ENCODE measurements at places on chromosomes 13 and 19.

- peak; percentile 61 for DNase-seq
Measured at GRCh38 chr19:7862413-7862951, 11.7 kb downstream of the PRR36 start.

GRCh38 chr19:42466521-42467182, 23.9 kb upstream of the CXCL17 start:
- DNase-seq = no peak

DNA sequence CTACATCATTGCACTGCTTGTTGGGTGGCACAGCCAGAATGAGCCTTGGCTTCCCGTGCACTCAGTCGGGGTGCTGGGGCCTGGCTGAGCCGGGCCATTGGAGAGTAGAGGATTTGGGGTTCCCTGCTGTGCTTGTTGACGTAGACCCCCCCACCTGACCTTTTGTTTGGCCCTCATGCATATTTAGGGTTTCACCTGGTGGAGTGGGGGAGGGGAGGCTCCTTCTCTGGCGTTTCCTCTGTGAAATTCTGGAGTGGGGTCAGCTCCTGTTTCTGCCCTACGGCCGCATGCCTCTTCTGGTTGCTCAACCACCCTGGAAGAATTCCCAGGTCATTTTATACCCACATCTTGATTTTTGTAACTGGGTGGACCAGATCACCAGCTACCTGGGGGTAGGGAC, 82.8 kb downstream of the SIPA1L3 start:
- no peak for DNase-seq

GRCh38 chr13:106691341-106691740, 123.4 kb upstream of the ARGLU1 start:
- no peak for DNase-seq

DNA sequence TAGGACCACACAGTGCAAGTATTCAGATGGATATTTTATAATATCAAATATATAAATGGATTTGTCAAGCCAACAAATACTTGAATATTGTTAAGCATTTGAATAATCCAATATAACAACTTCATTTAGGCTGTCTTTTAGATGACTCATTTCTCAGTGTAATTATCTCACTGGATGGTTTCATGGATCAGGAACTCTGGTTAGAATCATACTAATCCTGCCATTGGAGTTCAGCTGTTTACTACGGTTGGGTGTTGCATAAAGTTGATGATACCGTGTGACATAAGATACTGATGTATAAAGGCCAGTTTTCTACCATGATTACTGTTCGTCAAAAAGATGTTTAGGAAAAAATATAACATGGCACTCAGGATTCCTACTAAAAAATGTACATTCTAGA, 196.3 kb downstream of the TSHZ3 start:
- no peak for DNase-seq

- DNase-seq = no peak
Measured at GRCh38 chr13:28301839-28302238, 163.5 kb downstream of the PAN3 start.

DNA sequence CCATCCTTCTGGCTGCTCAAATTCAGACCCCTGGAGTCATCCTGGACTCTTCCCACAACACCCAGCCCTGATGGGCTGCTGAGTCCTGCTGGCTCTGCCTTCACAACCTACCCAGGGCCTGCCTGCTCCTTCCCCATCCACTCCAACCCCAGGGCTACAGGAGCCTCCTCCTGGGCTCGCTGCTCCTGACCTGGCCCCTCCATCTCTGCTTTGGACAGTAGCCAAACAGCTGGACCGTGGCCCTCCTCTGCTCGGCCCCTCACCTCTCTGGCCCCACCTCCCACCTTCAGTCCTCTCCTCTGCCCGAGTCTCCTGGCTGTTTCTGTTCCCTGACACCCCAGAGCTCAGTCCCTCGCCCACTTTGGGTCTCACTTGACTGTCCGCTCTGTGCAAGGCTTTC, 66.7 kb downstream of the CEBPG start:
- no peak for DNase-seq

GRCh38 chr19:30083701-30084156, 141.7 kb downstream of the URI1 start:
- no peak for DNase-seq

- no peak for DNase-seq
Measured at GRCh38 chr13:110628477-110628793, 13.1 kb downstream of the NAXD start.

DNA sequence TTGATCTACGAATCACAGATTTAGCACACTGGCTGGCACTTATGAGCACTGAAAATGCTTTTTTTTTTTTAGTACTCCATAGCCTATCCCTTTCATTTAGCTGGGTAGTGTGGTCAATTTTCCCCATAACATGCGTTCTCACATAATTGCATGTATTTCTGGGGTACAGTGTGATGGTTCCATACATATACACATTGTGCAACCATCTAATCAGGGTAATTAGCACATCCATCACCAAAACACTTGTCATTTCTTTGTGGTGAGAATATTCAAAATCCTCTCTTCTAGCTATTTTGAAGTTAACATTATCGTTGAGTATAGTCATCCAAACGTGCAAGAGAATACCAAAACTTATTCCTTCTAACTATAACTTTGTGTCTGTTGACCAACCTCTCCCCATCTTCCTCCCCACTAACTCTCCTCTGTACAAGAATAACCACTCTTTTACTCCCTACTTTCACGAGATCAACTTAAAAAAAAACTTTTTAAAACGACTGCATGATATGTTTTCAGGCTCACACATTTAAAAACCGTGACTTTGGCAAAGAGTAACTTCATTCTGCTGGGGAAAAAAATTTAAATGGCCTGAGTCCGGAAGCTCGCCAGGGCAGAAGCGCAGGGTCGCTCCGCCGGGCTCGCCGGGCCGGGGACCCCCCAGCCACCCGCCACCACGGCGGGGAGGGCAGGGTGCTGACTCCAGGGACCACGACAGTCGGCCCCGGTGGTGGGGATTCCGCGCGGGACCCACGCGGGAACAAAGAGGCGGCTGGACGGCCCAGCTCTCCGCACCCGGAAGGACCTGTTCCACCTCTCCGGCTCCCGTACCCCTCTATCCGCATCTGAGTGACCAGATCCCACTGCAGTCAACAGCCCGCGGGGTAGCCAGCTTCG, 868 bp upstream of the UBAC2 start:
- DNase-seq = peak; percentile 19

DNA sequence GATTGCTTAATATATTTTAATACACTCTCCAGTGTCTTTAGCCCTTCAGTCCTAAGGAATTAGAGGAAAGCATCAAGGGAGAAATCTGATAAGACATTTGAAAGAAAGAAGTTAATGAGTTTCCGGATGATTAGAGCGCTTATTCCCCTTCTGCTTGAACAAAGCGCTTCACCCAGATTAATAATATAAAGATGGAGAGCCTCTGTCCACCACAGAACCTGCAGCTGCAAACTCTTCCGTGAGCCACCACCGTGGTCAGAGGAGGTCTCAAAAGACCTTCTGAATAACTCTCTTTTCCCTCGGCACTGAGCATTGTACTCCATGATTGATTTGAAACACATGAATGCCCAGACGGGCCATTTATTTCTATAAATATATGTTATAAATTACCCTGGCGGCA, 14.2 kb upstream of the TUBGCP3 start:
- no peak for DNase-seq

GRCh38 chr13:110484290-110485048, 77.1 kb downstream of the RAB20 start:
- no peak for DNase-seq

DNA sequence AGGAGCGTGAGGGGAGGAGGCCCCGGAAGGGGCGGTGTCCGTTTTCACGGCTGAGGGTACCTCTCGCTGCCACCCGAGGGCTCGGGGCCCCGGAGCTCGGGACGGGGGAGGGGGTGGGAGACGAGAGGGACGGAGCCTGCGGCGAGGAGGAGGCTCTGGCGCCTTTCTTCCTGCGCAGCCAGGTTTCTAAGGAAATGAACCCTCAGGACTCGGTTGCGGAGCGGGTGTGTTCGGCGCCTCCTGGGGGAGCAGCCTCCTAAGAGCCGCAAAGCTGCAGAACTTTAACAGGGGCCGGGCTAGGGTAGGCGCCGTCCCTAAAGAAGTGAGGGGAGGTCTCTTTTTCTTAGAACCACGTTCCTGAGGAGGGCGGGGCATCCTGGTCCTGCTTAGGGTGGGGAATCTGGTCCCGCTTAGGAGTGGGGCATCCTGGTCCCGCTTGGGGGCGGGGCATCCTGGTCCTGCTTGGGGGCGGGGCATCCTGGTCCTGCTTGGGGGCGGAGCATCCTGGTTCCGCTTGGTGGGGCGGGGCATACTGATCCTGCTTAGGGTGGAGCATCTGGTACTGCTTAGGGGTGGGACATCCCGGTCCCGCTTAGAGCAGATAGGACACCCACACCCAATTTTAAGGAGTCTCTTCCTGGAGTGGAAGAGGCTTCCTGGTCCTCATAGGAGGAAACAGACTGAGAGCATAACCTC, 6.2 kb downstream of the SYT5 start:
- DNase-seq = peak; percentile 34

DNA sequence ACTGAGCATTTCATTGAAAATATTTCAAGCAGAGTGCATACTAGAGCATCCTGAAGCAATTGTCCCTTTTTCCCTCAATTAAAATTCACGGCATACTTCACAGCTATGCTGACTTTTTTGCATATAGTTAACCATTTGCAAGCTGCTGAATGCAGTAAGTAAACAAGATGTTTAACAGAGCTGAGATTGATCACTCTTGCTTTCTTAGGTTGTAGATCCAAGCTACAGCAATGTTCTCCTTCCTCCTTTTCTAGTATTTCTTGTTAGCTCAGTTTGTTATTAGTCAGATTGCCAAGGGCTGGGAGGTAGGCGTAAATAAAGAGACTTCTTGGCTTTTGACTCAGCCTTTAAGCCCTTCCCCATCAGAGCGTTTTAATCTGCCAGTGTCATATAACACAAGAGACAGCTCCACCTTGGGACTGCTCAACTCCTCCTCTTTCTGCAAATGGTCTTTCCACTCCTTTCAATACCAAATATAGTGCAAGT, at the start of gene SLITRK6:
Gene SLITRK6, minus strand, starts transcription at position 323 of the 486 bp plus-strand sequence. CDS start 2,911 bp downstream, outside the sequence.
- DNase-seq = no peak

DNA sequence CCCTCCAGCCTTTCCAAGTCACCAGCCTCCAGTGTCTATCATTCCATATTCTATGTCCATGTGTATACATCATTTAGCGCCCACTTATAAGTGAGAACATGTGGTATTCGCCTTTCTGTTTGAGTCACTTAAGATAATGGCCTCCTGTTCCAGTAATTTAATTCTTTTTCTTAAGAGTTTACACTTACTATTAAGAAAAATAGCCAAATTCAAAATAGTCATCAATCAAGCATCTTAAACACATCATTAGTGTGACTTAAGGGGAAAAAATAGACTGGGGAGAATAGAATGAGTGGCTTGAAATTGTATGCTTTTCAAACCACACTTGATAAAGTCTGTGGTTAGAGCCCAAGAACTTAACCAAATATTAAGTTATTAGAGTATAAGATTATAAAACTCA, 248.0 kb downstream of the MAB21L1 start:
- DNase-seq = no peak

Data from stimulated activated CD8-positive, alpha-beta memory T cell treated with anti-CD3 and anti-CD28 coated beads, Interleukin-4, amount 100 ng/mL, for 24 hours (primary cell).